Glomerular endothelial cell (primary cell): ENCODE measurements at places on chromosomes 4 and X.

DNA sequence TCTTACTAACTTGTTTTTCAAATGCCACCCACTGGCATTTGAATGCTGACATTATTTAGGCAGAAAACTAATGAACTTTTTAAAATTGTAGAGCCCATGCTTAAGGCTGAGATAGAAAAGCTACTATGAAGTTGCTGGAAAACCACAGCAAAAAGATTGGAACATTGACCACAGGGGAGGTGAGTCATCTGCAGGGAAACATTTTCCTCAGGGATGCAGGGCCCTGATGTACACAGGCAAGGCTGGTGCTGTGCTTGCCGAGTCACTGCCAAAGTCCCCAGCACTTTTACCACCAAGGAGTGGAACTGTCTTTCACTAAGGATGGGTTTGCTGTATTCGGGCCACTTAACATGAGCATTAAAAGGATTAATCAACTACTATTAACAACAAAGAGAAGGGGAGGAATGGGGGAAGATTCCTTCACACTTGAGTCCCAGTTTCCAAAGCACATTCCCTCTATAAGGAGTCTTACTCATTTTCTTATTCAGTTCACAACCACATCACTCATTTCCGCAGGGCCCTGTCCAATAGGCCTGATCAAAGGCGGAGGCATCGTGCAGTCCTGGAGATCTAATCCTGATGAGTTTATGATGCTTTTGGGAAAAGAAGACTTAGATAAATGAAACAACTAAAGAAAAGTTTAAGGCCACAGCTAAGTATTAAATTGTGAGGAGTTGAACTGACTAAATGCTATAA, 202.9 kb upstream of the NPY2R start:
- DNase-seq, result no peak

DNA sequence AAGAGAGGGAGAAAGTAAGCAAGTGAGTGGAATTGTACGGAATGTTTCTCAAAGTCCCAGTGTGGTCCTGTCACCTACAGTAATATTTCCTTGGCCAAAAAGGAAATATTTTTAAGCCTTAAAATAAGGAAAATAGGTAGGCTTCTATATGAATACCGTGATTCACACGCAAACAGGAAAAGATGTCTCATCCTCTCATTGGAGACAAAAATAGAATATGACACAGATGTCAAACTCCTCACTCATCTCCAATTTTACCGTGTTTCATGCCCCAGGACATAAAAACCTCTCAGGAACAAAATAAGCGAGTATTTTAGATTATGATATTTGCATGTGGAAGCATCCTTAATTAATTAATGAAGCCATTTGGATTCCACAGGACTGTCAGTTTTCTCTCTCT, 1269.5 kb downstream of the RAPGEF2 start:
- no peak for DNase-seq

- no peak for DNase-seq
Observed at GRCh38 chr4:35966566-35966965, 277.7 kb downstream of the ARAP2 start.

DNA sequence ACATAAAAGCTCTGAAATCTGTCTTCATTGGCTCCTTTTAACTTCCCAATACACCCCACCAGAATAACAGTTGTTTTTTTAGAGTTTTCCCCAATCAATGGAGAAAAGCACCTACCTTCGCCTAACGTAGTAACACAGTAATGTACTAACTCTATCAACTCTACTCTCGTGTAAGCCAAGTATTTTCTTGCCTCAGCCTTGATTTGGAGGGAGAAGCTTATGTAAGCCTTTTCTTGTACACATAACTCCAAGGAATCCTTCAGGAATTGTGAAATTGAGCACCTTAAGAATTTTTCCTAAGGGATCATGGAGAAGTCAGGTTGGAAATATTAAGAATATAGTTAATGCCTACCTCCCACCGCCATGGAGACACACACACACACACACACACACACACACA, 181.2 kb downstream of the RAPGEF2 start:
- DNase-seq, result no peak

- no peak for DNase-seq
Observed at GRCh38 chr4:140930011-140930410, 173.8 kb upstream of the TBC1D9 start.

DNA sequence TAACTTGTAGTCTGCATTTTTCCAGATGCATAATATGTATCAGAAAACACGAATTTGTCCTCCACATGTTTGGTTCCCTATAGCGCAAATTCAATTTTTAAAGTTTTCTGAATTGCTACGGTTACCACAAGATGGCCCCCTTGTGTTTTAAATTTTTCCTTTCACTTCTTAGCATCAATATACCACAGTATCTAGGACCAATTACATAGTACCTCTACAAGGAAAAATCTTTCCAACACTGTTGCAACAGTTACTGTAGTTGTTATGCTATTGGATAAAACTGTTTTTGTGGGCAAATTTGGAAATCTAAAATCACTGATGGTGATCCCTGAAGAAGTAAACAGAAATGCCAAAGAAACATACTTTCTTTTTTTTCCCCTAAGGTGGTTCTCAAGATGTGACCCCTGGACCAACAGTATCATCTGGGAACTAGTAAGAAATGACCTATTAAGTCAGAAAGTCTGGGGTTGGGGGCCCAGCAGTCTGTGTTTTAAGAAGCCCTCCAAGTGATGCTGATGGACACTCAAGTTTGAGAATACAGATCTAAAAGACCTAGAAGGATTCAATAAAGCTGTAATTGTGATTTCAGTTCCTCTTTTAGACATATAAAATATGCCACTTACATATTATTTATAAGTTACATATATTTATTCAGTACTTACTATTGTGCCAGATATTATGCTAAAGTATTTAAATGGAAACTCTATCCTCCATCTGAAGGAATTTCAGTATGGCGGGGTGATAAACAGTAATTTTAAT, 3.1 kb downstream of the ZGRF1 start:
- no peak for DNase-seq

- no peak for DNase-seq
Observed at GRCh38 chrX:20028588-20028987, 37.7 kb upstream of the BCLAF3 start.

DNA sequence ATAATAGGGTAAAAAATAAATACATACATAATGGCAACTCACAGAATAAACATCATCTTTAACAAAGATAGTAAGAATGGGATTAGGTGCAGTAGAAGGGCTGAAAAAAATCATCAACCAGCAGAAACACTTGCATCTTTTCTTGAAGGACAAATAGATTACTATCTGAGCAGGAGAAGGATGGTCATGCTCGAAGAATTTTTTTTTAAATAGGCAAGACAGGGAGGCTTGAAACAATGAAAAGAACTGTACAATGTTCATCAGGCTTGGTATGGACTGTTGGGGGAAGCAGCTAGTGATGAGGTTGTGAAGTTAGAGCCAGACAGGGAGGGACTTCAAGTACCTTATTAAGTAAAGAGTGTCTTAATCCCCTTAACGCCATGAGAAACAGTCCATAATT, 167.4 kb upstream of the LDB2 start:
- no peak for DNase-seq

- DNase-seq, result no peak
Observed at GRCh38 chrX:114047558-114047957, 536.3 kb upstream of the HTR2C start.

DNA sequence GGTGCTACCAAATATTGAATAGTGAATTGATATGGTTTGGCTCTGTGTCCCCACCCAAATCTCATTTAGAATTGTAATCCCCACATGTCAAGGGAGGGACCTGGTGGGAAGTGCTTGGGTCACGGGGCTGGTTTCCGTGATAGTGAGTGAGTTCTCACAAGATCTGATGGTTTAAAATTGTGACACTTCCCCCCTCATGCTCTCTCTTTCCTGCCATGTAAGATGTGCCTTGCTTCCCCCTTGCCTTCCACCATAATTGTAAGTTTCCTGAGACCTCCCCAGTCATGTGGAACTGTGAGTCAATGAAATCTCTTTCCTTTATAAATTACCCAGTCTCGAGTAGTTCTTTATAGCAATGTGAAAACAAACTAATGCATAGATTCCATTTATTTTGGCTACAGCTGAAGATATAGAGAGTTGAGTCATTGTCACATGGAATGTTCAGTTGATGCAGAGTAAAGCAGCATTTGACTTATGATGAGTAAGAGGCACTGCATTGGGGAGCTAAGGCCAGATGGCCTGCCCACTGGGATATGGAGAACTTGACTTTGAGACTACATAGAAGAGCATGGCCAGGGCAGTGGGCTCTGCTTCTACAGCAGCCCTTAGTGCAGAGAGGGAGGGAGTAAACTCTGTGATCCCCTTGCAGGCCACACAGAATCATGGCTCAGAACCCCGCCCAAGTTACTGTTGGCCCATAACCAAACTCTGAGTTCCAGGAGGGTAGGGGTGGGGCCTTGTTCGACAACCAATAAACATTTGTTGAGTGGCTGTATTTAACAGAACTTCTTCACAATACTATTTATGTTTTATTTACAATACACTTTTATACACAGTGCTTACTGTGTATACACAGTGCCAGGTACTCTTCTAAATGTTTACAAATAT, 34.2 kb downstream of the RAI2 start:
- DNase-seq, result no peak

DNA sequence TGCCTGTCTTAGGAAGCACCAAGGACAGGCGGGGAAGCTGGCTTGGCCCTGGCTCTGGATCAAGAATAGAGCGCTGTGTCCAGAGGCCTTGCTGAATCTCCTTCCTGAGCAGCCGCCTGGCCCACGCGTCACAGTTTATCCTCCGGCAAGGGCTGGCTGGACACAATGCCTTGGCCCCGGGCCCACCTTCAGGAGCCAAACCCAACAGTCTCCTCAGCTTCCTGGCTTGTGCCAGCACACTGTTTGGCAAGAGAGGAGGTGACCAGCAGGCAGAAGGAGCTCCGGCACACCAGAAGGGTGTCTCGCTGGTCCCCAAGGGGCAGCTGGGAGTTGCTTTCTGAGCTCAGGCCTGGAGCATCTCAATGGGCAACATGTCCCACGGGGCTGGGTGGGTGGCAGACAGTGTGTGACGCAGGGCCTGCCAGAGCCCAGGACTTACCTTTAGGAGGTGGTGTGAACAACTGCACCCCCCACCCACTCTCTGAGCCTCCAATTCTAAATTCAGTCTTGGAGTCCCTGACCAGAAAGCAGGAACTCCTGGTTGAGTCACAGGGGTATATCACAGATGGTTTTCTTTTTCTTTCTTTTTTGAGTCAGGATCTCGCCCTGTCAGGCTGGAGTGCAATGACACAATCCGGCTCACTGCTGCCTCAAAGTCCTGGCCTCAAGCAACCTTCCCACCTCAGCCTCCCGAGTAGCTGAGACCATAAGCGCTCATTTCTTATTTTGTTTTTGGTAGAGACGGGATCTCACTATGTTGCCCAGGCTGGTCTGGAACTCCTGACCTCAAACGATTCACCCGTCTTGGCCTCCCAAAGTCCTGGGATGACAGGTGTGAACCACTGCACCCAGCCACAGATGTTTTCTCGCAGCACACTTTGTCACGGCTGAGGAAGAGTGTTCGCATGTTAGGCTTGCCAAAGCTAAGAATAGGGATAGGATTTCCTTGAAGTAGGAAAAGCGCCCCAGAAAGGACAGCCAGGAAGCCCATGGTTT, 361.2 kb downstream of the BCOR start:
- no peak for DNase-seq

GRCh38 chrX:134373736-134374135, 86.2 kb upstream of the HPRT1 start:
- no peak for DNase-seq

GRCh38 chrX:136627409-136627808, 20.5 kb upstream of the CD40LG start:
- no peak for DNase-seq

DNA sequence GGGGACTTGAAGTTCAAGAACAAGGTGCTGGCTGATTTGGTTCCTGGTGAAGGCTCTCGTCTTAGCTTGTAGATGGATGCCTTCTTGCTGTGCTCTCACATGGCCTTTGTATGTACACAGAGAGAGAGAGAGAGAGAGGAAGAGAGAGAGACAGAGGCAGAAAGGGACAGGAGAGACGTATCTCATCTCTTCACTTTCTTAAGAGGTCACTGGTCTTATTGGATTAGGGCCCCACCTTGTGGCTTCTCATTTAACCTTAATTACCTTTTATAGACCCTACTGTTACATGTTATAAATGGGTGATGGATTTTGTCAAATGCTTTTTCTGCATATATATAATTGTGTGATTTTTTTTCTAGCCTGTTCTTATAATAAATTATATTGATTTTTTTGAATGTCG, 1444.2 kb downstream of the ADGRL3 start:
- DNase-seq, result no peak

GRCh38 chr4:71253545-71253944, 85.3 kb upstream of the SLC4A4 start:
- DNase-seq, result peak; percentile 45

GRCh38 chr4:76550966-76551780, 116.1 kb downstream of the SHROOM3 start:
- DNase-seq, result no peak

DNA sequence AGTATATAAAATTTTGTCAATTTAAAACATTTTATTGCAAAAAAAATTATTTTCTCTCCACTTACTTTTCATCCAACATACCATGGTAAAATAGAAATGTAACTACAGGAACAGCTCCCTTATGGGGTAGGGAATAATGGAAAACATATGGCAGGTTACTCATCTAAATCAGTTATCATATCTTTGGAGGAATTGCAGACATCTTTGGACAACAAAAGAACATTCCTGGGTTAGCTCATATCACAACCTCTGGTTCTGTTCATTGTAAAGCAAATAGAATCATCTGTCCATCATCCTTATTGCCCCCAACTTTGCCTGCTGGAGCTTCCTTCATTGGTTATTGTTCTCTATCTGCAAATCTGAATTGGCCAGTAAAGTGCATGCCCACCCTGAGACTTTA, 387.5 kb upstream of the GRID2 start:
- DNase-seq, result no peak

GRCh38 chr4:2754848-2755819, 1.0 kb downstream of the TNIP2 start:
- DNase-seq, result no peak

GRCh38 chrX:115018040-115018647, 728 bp upstream of the IL13RA2 start:
- peak; percentile 9 for DNase-seq
